ENCODE measurements at places on chromosomes 4 and X.

DNA sequence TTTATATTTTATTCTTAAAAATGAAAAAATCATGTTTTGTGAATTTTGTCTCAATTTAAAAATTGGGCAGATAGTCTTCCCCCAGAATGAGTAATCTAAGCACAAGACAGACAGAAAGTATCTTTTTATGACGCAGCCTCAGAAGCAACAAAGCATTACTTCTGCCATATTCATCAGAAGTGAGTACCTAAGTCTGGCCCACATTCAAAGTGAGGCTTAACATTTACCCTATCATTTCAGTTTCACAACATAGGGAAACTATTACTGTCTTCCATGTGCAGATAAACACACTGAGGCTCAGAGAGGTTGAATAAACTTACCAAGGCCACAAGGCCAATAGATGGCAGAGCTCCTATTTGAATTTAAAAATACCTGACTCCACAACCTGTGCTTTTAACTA is 4.4 kb upstream of the PRDX4 start:
- no peak for DNase-seq

GRCh38 chrX:72271091-72271788 is 5.8 kb downstream of the RPS4X start:
- no peak for DNase-seq

GRCh38 chrX:151754641-151755215 is 20.2 kb downstream of the CNGA2 start:
- no peak for DNase-seq

DNA sequence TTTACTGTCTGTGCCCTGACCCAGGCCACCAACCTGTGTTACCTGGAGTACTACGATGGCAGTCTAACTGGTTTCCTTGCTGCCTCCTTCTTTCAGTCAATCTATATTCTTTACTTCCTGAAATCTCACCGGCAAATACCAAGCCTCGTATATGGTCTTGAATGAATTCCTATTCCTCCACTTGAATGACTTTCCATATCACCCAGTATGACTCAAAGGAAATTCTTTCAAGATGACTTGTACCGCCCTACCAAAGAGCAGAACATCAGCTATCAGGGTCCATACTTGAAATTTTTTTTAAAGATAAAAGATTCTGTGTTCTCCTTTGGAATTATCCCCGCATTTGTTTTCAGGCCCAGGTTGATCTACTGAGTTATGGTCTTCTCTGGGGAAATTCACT is 378.0 kb downstream of the AFF2 start:
- DNase-seq, result no peak

DNA sequence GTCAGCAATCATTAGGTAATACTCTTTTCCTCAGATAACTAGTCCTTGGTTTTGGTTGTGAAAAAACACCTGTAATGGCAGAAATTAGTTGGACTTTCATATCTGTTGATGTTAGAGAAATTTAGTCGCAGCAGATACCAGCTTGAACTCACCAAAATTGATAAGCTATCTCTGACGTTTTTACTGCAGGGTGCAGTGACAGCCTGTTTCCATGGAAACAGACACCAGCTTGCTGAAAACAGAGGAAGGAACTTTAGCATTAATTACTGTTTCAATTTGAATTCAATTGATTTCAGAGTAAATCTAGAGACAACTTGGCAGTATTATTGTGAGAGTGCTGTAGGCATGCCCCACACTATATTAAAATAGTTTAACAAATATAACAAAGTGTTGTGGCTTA is 246.5 kb downstream of the PPP1R2C start:
- DNase-seq, result no peak

GRCh38 chr4:111231281-111231680 is 608.4 kb upstream of the PITX2 start:
- DNase-seq, result no peak

GRCh38 chrX:30483996-30484395 is 93.6 kb downstream of the TASL start:
- DNase-seq, result no peak

DNA sequence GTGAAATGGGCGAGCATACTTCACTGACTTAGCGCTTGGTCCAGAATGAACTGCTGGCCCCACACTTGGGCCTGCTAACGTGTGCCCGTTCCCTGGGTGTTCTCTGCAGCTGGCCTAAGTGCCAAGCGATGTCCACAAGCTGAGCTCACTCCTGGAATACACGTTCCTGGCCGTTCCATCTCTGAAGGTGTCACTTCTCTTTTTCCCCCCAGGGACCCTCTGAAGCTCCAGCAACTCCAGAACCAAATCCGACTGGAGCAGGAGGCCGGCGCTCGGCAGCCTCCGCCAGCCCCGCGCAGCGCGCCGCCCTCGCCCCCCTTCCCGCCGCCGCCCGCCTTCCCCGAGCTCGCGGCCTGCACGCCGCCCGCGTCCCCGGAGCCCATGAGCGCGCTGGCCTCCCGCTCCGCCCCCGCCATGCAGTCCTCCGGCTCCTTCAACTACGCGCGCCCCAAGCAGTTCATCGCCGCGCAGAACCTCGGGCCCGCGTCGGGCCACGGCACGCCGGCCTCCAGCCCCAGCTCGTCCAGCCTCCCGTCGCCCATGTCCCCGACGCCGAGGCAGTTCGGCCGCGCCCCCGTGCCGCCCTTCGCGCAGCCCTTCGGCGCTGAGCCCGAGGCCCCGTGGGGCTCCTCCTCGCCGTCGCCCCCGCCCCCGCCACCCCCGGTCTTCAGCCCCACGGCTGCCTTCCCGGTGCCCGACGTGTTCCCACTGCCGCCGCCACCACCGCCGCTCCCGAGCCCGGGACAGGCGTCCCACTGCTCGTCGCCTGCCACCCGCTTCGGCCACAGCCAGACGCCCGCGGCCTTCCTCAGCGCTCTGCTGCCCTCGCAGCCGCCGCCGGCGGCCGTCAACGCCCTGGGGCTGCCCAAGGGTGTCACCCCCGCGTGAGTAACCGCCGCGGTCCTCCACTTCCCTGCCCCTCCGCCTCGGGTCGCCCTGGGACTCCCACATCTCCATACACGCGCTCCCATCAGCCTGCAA is 132.3 kb downstream of the CBR4 start:
- no peak for DNase-seq

DNA sequence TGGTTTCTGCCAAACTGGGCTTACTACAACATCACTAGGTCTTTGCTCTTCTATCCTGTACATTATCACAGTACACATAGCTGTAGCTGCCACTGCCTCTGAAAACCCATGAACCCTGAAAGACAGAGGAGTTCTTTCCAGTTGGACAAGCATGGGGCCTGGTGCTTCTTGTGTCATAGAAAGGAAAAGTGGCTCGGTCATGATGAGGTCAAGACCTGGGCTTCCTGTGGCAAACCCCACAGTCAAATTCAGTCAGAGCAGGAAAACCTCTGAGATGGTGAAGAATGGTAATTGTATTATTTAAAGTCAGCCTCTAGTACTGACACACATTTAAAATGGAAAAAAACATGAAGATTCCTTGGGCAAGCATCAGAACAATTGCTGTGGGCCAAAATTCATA is 133.3 kb upstream of the PRPS2 start:
- DNase-seq, result no peak

DNA sequence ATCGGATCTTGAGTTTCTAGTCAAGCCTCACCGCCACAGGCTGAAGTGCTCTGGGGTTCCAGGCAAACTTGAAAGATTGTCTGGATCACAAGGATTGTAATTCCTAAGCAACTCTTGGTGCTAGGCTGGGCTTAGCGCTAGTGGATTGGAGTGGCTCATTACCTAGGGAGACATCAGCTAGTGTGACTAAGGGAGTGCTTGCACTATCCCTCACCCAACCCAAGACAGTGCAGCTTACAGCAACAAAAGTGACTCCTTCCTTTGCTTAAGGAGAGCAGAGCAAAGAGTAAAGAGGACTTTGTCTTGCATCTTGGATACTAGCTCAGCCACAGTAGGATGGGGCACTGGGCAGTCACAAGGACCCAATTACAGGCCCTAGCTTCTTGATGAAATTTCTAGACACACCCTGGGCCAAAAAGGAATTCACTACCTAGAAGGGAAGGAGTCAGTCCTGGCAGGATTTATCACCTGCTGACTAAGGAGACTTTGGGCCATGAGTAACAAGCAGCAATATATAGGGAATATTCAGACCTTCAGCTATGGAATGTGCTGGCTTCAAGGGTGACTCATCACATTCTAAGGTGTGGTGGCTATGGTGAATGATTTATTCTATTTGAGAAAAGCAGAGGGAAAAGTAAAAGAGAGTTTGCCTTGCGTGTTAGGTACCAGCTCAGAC is 1212.4 kb downstream of the PCDH18 start:
- DNase-seq, result no peak

- DNase-seq, result no peak
Measured at GRCh38 chr4:95541889-95542607, 6.7 kb downstream of the UNC5C start.

Data from NCI-H1930 (cell line).